ENCODE measurements at places on chromosomes 2 and 18.

- no peak for DNase-seq
Measured at GRCh38 chr2:126846241-126846640, 52.4 kb upstream of the TEX51 start.

DNA sequence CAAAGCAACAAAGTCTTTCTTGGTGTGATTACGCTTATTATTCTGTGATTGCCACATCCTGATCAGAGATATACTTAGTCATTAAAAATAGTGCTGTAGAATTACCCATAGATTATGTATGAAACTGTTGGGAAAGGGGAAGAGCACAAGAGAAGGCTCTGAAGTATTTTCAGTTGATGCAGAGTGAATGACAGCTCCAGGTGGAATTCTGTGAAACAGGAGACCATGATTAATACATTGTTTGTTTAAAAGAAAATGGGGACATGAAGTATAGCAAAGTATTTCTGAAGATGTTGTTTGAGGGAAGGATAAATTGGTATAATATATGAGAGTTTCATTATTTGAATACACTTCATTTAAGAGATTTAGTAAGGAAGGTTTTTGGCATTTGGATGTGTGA lies 307.6 kb upstream of the CDH20 start:
- DNase-seq = no peak

DNA sequence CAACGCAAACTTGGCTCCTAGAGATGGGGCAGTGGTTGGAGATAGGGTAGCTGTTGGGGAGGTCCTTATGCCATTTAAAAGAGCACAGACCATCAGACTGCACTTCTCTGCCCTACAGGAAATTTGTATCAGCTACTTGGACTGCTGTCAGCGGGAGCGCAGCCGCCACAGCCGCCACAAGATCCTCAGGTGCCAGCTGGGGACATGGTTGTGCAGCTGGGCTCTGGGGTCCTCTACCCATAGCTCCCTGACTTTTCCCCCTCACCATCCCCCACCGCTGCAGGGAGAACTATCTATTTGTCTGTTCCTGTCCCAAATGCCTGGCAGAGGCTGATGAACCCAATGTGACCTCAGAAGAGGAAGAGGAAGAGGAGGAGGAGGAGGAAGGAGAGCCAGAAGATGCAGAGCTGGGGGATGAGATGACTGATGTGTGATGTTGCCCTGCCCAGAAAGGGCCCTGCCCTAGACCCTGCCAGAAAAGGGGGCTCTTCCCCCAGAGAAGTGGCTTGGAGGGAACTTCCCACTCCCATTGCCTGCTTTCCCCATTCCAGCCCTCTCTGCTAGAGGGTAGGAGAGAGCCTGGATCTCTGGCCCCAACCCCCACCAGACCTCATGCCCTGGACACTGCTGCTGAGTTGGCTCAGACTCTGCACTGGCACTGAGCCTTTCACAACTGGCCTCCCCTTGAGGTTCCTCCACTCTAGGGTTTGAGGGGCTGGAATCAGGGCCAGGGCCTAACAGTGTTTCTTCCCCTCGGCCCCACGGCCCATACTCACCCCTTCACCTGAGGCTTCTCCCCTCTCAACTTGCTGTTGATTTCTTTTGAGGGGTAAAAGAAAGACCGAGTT lies 7.3 kb downstream of the PRADC1 start:
- DNase-seq = no peak

- DNase-seq = no peak
Measured at GRCh38 chr2:174833737-174834136, 69.5 kb upstream of the CHRNA1 start.

- DNase-seq = no peak
Measured at GRCh38 chr2:144320491-144320890, 199.4 kb downstream of the ZEB2 start.

DNA sequence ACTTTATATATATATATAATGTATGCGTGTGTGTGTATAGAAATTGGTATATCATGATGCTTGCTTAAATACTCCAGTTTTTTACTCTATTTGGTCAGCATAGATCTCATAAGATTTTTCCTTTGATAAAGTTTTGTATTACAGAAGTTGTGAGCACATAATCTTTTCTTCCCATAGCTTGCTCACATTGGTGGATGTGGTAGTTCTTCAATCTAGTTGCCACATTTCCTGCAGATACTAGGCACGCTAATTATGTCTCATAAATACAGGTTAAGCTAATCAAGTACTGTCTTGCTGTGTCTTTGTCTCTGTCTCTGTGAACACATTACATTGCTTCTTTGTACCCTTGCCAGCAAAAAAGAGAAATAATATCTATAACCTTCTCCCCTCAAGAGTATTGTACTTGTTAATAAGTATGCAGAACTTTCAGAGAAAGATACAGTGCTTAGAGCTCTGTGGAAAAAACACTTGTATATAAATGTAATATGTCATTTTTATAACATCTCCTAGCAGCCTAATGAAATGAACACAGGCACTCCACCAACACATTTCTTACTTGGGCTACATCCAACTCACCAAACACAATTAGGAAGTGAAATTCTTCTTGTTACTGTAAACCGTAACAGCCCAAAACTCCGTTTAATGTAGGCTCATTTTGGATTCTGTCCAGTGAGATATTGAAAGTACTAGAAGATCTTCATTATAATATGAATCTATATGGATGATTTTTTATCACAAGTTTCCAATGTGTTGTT lies 306.7 kb upstream of the SLC8A1 start:
- no peak for DNase-seq

DNA sequence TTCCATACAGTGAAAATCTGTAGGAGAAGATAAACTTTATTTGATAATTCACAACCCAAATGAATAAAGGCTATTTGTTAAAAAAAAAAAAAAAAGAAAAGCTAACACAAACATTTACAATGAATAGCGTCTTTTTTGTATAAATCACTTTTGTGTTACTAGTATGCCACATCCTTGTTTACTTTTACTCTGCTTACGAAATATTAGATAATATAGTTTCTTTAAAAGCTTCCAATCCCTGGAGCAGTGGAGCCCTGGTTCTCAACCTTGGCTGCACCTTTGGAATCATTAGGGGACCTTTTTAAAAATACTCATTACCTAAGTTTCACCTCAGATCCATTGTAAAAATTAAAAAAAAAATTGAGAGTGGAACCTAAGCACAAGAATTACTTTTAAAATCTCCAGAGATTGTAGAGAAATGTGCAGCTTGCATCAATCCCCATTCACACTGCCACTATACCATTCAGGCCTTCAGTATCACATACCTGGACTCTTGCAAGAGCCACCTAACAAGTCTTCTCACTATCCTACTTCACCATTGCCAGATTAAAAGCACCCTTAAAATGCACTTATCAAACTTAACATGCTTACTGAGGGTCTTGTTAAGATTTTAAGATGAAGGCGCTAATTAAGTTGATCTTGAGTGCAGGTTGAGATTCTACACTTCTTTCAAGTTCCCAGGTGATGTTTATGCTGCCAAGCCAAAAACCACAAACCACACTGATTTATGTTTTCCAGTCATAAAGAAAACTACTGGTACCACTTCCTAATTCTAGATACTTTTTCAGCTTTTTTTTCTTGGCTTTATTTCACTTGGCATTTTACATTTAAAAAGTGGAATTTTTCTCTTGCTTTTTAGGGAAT lies 59.7 kb upstream of the ZC3H15 start:
- DNase-seq = no peak

GRCh38 chr2:128320906-128321771 lies 2.5 kb upstream of the HS6ST1 start:
- DNase-seq = no peak

DNA sequence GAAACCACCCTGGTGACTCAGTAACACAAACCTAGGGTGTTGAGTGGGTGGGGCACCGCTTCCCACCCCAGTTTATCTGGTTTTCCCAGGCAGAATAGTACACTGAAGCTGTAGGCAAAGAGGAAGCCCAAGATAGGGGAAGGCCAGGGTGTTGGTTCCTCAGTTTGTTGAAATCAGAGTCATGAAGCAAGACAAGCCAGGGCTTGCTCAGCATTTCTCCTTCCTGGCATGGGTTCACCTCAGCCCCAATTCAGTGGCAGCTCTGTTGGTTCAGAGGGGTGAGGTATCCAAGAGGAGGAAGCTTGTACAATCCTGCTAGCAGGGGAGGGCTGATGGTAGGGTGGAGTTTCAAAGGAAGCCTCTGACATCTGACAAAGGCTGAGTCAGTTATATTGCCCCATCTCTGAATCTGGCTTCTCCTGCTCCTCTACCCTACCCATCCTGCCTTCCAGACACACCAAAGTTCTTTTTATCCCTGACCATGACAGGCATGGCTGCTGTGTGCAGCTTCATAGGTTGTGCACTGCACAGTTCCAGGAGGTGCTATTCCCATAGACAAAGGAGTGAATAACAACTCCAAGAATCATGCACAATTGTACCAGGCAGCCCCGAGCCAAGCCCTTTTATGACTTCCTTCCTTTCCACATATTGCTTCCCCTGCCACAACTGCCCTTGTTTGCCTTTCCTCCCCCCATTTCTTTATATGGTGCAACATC lies 24.9 kb upstream of the RAB10 start:
- peak; percentile 71 for DNase-seq

GRCh38 chr2:102735416-102736109 lies 26.3 kb upstream of the TMEM182 start:
- no peak for DNase-seq

DNA sequence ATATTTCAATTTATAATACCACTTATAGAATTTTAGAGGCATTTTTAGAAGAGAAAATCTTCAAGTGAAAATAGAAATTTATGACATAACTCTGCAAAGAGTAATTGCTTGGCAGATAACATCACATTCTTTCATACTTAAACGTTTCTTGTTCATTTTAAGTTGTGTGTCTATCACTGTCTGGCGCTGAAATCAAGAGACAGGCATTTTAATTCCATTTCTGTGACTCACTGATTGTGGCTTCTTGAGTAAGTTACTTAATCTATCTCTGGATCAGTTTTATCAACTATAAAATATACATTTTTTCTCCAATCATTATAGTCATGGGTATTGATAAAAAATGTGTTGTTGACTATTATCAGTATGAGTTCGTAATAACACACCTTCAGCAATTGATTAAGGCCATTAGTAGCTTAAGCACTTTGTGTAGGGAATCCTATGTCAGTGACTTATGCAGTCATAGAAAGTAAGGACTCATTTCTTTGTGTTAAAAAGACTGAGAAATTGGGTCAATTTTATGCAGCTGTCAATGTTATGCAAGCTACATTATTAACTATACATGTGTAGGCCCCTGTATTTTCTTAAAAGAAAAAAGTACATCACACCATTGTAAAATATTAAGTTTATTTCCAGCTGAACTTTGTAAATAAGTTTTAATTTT lies 497.3 kb downstream of the CCDC85A start:
- no peak for DNase-seq

- no peak for DNase-seq
Measured at GRCh38 chr18:33161131-33161530, 279.4 kb downstream of the CCDC178 start.

DNA sequence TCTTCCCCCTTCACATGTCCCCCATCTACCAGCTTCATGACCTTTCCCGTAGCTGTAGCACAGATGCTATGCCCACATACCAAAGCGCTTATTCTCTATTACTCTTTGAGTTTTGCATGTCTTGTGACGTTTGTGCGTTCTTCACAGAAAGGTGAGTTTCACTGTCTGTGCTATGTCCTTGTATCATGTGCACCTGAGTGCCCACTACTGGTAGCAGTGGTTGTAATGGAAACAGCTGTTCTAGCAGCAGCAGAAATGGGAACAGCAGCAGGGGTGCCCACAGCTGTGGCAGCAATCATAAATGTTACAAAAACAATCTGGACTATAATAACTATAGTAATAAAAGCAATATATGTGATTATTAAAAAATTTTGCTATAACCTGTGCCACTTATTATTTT lies 127.1 kb downstream of the STK39 start:
- no peak for DNase-seq

DNA sequence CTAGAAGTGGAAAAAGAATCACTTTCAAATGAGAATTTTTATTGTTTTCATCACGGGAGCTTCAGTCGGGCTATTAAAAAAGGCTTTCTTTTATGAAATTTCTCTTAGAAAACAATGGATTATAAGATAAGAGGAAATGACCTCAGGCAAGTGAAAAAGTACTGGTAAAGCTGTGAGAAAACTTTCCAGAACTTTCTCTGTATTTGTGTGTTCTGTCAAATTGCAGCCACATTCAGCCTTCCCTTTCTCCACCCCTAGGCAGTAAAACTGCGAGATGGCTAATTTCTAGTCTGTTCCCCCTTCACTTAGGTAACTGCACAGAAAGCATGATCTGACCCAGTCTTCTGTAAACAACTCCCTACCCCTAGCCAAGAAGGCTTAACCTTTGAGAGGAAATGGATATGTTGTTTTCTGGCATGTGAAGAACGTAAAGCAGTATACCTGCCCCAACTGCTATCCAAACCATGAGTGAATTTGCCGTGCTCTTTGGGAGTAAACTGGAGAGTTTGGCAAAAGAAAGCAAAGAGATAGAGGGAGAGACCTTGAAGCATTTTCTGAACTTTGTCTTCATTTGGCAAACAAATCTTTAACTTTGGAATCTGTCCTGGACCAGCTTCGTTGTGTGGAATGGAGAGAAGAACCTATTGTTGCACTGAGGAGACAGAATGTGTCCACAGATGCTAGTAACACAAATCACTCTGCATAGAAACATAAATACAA lies 105.4 kb downstream of the ETAA1 start:
- DNase-seq = no peak

- DNase-seq = no peak
Measured at GRCh38 chr2:30162806-30163205, 16.0 kb downstream of the YPEL5 start.

GRCh38 chr2:238256594-238257104 lies 16.8 kb upstream of the HES6 start:
- DNase-seq = peak; percentile 94

- no peak for DNase-seq
Measured at GRCh38 chr18:13266218-13267100, 47.9 kb downstream of the LDLRAD4 start.

- DNase-seq = no peak
Measured at GRCh38 chr2:96437512-96437911, 67.6 kb downstream of the NEURL3 start.

GRCh38 chr2:14884651-14885050 lies 252.1 kb downstream of the LRATD1 start:
- no peak for DNase-seq

GRCh38 chr18:5376986-5377385 lies 81.5 kb upstream of the ZBTB14 start:
- no peak for DNase-seq

Measured in hematopoietic multipotent progenitor cell treated with erythropoietin and hydrocortisone succinate and interleukin-3 and kit ligand, for 15 days (in vitro differentiated cells).